T follicular helper cell (primary cell): ENCODE measurements at places on chromosomes 4 and X.

- DNase-seq = no peak
These were observed 52.4 kb downstream of the DDX3X start for GRCh38 chrX:41386222-41386990.

DNA sequence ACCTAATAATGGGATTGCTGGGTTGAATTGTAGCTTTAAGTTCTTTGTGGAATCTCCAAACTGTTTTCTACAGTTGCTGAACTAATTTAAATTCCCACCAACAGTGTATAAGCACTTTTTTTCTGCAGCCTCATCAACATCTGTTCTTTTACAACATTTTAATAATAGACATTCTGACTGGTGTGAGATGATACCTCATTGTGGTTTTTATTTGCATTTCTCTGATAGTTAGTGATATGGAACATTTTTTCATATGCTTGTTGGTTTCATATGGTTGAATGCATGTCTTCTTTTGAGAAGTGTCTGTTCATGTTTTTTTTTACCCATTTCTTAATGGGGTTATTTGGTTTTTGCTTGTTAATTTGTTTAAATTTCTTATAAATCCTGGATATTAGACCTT lies 1718.9 kb downstream of the C4orf33 start:
- no peak for DNase-seq

DNA sequence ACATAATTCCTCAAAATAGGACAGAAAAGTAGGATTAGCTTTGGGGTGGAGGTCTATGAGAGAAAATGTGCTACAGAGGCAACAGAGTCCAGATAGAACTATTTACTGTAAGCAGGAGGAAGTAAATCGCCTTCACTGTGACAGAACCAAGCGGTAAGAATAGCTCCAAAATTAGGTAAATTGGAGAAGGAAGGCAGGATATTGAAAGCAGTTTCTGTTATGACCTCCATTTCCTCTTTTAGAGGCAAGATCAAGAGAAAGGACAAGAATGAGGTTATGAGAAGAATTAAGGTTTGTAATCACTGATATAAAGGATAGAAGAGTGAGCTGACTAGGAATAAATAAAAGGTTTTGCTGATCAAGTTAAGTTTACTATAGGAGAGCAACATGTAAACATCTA lies 44.1 kb upstream of the NEUROG2 start:
- DNase-seq = no peak

DNA sequence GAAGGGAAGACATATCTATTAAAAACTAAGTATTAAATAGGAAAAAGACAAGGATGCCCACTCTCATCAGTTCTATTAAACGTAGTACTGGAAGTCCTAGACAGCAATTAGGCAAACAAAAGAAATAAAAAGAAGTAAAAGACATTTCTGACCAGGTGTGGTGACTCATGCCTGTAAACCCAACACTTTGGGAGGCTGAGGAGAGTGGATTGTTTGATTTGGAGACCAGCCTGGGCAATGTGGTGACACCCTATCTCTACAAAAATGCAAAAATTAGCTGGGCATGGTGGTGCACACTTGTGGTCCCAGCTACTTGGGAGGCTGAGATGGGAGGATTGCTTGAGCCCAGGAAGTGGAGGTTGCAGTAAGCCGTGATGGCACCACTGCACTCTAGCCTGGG lies 1071.8 kb downstream of the FAT4 start:
- no peak for DNase-seq

GRCh38 chr4:187929024-187929423 lies 66.5 kb upstream of the ZFP42 start:
- no peak for DNase-seq

DNA sequence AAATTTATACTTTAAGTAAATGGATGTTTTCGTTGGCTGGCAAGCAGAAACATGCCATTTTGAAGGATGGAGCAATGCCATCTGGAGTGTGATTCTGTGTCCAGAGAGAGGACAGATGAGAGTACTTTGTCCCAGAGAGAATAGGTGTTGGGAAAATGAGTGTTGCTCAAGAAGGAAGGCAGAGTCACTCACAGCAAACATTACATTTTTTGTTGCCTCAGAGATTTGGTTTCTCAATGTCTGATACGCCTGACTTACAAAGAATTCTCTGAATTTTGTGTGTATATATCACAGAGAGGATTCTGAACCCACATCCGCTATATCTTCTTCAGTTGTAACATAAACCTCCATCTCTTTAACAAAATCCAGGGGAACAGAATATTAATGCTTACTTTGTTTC lies 102.8 kb upstream of the PCDH18 start:
- DNase-seq = no peak

GRCh38 chr4:79083406-79084010 lies 144.3 kb upstream of the PAQR3 start:
- DNase-seq = no peak

- no peak for DNase-seq
These were observed 1794.9 kb upstream of the TENM3 start for GRCh38 chr4:180448306-180448705.

DNA sequence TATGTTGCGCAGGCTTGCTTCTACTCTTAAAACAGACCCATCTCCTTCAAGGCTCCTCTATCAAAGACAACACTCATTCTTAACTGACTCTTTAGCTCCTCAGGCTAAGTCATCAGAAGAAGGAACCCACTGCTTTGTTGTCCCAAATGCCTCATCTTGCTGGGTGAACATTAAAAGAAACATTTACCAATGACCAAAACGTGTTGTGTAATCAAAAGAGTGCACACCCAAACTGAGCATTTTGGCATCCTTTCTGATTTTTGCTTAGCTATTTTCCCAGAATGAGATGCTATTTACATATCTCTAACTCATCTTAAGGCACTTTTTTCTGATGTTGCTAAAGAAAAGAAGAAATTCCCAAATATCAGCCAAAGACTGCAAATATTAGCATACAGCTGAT lies 131.7 kb upstream of the VCX3A start:
- DNase-seq = no peak

DNA sequence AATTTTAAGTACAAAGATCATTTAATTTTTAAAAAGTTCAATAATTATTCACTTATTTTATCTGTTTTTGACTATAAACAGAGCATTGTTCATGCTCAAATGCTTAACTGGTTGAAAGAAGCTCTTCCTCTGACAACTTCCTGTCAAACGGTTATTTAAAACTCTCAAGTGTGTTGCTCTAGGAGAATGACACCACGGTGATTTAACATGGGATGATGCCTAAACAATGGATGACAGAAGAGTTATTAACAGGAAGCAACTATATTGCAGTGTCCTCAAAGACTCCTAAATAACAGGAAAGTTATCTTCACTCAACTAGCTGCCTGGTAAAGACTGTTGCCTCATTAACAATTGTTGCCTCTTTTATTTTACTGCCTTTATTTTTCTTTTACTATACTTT lies 509.6 kb downstream of the PACRGL start:
- DNase-seq = no peak

DNA sequence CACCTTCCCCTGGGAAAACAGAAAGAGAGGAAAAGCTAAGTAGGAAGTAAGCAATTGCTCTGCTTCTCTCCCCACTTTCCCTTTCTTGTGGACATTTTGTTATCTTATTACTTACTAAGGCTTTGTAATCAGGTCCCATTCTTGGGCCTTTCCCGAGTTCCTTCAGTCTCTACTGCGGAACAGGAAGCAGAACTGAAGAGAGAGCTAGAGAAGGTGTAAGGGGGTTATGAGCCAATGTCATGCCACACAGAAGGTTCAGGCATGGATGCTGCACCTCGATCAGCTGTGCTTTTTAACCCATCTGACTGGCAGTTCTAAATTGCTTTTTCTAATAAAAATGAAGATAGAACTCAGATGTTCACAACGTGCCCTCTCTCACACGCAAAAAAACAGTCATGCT lies 83.6 kb downstream of the MID1 start:
- no peak for DNase-seq

DNA sequence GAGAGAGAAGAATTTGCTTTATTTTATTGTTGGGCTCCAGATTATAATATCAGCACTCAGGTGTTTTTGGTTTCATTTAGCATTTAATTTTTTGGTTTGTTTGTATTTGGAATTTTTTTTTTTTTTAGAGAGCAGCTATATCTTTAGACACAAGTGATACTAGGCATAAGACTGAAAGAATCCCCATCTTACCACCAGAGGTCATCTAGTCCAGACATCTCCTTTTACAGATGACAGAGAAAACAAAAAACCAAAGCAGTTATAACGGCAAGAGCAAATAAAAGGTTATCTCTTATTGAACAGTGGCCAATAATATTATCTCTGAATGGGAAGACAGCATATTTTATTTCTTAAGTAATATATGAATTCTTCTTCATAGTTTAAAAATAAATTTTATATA lies 22.8 kb downstream of the USP38 start:
- DNase-seq = no peak

GRCh38 chrX:23612846-23613245 lies 54.4 kb upstream of the PRDX4 start:
- no peak for DNase-seq

DNA sequence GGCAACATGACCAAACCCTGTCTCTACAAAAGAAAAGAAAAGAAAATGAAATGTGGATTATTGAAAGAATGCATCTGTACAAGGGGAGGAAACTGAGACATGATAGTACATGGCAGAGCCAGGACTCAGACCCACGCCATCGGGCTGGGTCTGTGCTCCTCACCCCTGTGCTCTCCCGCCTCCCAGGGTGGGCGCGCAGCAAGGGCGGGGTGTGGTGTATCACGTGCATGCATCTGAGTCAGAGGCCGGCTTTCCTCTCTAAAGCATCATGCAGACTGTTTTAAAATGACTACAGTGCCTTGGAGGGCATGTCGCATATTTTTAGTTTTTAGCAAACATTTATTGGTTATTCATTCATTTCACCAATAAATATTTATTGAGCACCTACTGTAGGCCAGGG lies 47.8 kb downstream of the HTT-AS start:
- no peak for DNase-seq

GRCh38 chrX:64642482-64642881 lies 247.2 kb upstream of the MTMR8 start:
- DNase-seq = no peak
